Chondrocyte (in vitro differentiated cells): ENCODE measurements at places on chromosomes 11 and 22. TPM values are rescaled to one million over a fixed set of nuclear protein-coding genes. Genes with fewer than 3 reads are reported as not detected.
A peak's percentile ranks its signal among the peaks of the same experiment; 100 is the strongest.

Gene FOSL1
- 5.8 to 12.3 TPM (median 7.5 TPM) in 3 replicates for total RNA-seq

- DNase-seq = no peak
These were observed 216.3 kb upstream of the MTNR1B start for GRCh38 chr11:92753161-92753560.

Gene OR52H1
- 0.39 TPM in 1 of 3 replicates, not detected in the others for total RNA-seq

DNA sequence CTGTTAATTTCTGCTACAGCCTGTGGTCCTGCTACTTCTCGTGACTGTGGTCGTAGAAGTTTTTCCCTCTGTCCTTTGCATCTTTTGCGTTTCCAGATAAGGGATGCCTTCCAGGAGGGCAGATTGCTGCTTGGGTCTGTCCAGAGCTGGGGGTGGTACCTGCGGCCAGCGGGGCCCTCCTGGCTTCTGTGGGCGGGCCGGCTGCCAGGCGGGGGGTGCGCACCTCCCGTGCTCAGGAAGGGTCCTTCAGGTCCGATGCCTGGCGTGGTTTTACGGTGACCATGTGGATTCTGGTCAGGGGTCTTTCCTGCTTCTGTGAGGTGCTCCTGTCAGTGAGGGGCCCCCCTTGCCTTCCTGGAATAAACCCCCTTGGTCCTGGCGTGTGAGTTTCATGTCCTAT is 84.8 kb downstream of the KCNQ1 start:
- DNase-seq = peak; percentile 71

- DNase-seq = peak; percentile 40
These were observed 290.1 kb downstream of the BUD13 start for GRCh38 chr11:116482716-116483115.

DNA sequence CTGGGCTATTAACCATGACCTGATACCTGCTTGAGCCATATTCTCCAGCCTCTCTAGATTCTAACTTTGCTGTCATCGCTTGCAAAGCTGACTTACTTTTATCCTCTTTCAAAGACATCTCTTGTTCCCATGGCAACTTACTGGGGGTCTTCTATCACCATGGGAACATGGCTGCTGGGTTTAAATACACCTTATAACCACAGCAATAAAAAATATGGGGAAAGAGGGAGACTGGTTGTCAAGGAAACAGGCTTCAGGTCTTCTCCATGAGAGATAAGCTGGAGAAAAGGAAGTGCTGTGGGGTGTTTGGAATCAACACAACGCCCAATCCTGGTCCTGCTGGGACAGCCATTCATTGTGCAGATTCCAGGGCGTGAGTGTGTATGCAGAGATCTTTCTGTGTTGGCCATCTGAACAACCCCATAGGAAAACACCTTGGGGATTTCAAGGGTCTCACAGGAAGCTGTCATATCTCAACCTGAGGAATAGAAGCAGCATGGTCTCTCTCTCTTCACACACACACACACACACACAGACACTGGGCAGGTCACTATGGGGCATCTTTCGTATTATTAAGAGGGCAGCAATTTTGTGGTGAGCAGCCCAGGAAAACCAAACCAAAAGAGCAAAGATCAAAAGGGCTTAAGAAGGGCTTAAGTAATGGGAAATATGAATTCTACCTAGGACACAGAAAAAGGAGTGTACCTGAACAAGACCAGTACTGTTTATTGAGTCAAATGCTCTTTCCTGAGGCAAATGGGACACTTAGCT is 344.7 kb upstream of the NCAM1 start:
- DNase-seq = no peak

DNA sequence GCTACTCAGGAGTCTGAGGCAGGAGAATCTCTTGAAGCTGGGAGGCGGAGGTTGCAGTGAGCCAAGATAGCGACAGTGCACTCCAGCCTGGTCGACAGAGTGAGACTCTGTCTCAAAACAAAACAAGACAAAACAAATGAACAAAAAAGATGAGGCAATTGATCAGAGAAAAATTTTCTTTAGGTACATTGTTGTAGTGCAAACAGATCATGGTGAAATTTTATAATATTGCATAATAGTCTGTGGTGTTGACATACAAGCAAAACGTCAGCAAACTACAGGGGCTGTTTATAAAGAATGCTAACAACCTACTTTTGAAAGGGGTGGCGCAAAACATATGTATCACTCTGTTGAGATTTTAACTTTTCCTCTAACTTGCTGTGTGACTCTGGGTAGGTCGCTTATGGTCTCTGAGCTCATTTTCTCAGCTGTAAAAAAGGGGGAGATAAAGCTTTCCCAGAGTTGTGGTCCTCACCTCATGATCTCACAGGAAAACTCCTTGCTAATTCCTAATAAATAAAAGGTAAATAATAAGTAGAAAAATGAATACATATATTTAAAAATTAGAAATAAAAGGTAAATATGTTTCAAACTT is 64.8 kb upstream of the NUP160 start:
- DNase-seq = no peak

DNA sequence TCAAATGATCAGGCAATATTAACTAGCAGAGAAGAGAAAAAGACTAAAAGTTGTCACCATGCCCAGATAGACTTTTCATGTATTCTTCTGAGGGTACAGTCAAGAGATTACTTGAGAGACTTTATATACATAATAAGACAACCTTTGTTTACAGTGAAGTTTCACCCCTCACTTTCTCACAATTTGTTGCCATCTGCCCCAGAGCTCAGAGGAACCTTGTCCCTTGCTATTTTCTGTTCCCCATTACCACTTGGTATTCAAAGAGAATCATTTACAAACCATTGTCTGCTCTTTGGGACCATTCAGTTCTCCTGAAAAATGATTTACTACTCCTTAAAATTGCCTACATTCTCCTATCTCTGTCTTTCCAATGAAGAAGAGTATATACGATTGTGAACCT is 544.6 kb downstream of the CNTN5 start:
- no peak for DNase-seq

DNA sequence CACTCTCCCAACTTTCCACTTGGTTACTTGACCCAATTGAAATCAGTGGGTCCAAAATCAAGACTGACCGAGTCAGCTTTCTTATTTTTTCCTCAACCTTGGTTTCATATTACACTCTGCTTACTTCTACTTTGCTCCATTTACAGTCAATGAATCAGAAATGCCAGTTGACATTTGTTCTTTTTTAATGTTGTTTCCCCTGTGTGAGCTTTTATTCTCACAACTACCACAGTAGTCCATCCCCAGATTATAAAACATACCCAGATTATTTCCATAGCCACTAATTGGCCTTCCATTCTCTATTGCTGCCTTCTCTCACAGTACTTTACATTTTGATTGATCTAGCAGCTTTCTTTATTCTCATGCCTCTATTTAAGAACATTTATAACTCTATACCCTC is 50.0 kb downstream of the DNAJC24 start:
- no peak for DNase-seq

Gene PRR5
- 10.6 to 17.2 TPM (median 15.1 TPM) in 3 replicates for total RNA-seq

Gene OR8G5
- total RNA-seq = 0.20 TPM in 1 of 3 replicates, not detected in the others

Gene C11orf42
- total RNA-seq = not detected in 3 replicates
